Testis (tissue), 5 donors: ENCODE measurements at places on chromosomes 12 and 14. TPM values are rescaled to one million over a fixed set of nuclear protein-coding genes. Genes with fewer than 3 reads are reported as not detected.

DNA sequence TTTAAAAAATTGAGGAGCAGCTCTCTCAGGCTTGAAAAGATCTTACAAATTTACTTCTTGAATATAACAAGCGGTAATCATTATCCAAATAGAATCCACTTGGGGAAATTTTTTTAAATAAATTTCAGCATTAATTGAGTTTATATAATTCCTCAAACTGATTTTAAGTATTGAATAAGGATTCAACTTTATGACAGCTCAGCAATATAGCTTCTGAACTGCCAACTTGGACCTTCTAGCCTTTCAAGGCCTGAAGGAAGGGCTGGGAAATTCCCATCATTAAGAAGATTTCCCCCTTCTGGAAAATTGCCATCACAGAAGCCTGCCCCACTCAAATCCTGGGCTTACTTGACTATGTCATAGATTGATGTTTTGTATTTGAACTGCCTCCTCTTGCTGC lies 57.5 kb upstream of the GARIN2 start:
- DNase-seq: no peak

DNA sequence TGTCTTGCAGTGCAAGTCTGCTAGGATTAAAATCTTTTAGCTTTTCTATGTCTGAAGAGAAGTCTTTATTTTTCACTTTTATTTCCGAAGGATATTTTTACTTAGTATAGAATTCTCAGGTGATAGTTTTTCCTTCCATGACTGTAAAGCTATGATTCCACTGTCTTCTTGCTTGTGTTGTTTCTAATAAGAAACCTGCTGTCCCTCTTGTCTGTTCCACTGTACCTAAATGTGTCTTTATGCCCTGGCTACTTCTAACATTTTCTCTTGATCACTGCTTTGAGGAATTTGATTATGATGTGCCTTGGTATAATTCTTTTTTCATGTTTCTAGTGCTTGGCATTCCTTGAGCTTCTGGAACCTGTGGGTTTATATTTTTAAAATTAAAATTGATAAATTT lies 228.7 kb downstream of the CACNA1C start:
- DNase-seq: no peak

The TDRD9 gene
- total RNA-seq: 68.5 TPM

- peak; percentile 87 for DNase-seq
Measured at GRCh38 chr12:15629108-15629507, 160.1 kb downstream of the EPS8 start.

- DNase-seq: no peak
Measured at GRCh38 chr14:52748647-52749292, 18.8 kb downstream of the STYX start.

DNA sequence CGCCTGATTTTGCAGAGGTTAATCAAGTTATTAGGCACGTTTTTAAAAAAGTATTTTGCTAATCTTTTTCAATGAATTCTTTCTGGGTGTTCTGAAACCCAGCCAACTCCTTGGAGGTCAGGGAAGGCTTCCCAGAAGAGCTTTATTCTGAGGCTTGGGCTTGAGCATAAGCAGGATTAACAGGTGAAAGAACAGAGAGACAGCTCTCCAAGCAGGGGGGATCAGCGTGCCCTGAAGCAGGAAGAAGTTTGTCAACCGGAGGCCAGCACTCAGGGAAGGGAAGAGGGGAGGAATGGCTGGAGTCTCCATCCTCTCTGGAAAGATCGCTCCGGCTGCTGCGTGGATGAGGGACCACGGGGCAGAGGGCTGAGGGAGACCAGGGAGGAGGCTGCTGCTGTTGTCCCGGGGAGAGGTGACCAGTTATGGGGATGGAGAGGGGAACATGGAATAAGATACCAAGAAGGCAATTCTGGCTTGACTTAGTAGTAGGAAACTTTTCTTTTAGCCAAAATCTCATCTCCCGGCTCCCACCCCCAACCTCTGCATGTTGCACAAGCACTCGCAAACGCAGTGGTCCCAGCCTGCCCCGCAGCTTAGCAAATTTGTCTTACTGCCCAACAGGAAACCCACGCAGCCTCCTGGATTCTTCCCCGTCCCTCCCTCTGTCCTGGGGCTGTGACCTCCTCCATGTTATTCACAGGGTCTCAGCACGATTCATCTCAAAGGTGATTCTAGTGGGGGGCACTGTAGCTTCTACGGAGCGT lies 1.1 kb upstream of the SSH1 start:
- no peak for DNase-seq

DNA sequence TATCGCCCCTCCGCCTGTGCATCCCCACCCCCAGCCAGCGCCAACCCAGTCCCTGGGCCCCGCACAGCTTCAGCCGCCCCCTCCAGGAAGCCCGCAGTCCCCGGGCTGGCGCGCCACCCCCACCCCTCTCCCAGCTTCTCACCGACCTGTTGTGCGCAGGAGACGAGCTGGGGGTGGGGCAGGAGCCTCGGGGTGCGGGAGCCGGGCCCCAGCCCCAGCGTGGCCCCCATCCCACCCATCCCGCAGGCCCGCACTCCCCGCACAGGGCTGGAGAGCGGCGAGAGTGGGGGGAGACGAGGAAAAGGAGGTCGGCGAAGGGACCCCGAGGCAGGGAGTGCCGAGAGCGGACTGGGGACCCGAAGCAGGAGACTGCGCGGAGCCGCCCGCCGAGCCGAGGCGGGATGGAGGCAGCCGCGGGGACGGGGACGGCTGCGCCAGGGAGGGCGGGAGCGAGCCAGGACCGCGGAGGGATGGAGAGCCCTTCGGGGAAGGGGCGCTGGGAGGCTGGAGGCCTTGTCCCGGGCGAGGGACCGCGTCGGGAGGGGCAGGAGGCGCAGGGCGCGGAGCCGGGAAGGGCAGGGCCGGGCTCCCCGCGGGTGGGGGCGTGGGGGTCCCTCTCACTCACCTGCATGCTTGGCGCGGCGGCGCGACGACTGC lies 498 bp downstream of the PIANP start:
- no peak for DNase-seq

GRCh38 chr14:76729953-76730505 lies 31.2 kb upstream of the VASH1 start:
- no peak for DNase-seq

- DNase-seq: peak; percentile 74
Measured at GRCh38 chr12:45726603-45727300, 2.8 kb upstream of the ARID2 start.

DNA sequence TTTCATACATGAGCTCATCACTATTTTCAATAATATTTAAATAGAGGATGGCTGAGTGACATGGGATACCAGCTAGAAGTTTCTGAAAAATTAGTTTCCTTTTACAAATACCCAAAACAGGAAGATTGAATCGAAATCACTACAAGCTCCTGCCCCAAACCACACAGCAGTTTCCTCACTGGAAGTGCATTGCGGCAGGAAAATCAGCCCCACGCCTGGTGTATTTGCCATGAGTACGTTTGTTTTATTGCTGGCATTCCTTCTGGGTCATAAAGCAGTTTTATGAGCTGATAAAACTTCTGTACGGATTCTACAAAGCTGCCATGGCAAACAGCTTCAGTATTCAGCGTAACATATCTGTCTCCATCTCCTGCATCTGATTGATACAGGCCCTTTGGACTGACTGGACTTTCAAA lies 23.7 kb downstream of the CDC42BPB start:
- DNase-seq: no peak

The BICDL1 gene
- 78.3 TPM for total RNA-seq

- no peak for DNase-seq
Measured at GRCh38 chr12:101806265-101806664, 24.5 kb downstream of the GNPTAB start.
